ENCODE measurements at places on chromosomes 2 and 18.

DNA sequence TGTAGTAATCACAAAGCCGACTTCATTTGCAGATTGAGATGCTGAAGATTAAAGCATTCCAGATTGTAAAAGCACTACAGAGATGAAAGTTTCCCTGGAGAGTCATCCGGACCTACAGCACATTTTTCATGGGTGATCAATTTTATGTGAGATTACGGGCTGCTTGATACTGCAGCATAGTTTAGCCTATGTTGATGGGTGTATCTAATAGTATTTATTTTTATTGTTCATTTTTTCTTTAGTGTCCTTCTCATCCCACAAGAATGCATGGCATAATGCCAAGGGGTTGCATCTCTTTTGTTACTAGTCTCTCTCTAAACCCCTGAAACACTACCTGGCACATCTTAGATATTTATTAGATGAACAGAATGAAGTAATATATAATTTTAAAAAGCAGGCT is 240.4 kb downstream of the MBD2 start:
- no peak for DNase-seq
- no peaks in the 10 kb centered on the region for H3K36me3 ChIP-seq
- H3K27me3 ChIP-seq: no peaks in the 10 kb centered on the region

- H3K27ac ChIP-seq: no peak overlapping the region
- no peak overlapping the region for H3K4me3 ChIP-seq
- no peak for DNase-seq
These were observed 270.0 kb downstream of the CTNNA2 start for GRCh38 chr2:79782576-79783452.

GRCh38 chr2:98829581-98830270 is 98.8 kb upstream of the MGAT4A start:
- H3K27me3 ChIP-seq: no peaks in the 10 kb centered on the region
- no peaks in the 10 kb centered on the region for H3K4me1 ChIP-seq
- H3K4me3 ChIP-seq: no peak overlapping the region

DNA sequence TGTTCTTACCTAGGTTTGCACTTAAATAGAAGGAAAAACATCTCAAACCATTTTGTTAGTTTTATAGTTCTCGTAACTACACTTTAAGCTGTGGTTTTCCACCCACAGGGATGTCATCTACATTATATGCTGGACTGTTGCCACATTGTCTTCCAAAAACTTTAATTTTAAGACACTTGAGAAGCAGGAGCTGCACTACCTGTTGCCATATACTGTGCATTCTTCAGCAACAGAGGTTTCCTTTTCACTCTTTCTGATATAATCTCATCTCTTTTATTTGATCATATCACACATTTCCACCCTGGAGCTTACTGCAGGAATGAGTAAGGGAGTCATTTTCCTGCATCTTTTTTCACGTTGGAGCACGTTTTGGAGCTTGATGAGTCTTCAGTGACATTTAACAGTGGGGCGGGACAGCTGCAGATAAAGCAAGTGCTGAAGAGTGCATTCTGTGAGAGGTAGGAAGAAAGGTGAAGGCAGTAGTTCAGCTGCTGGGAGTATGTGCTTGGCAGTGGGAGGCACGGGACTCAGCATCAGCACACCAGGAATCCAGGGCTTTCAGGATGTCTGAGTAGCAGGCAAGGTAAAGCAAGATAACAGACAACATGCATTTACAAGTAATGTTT is 3.8 kb downstream of the LIMS1 start:
- H3K27ac ChIP-seq: no peak overlapping the region
- H3K4me3 ChIP-seq: no peak overlapping the region
- no peaks in the 10 kb centered on the region for H3K36me3 ChIP-seq

All from pancreas (tissue), 10 donors.